ENCODE measurements at places on chromosomes 2 and 18. TPM values are rescaled to one million over a fixed set of nuclear protein-coding genes. Genes with fewer than 3 reads are reported as not detected.
A peak's percentile ranks its signal among the peaks of the same experiment; 100 is the strongest.

Gene ADAM23
- total RNA-seq = 0.93 TPM

GRCh38 chr2:160664603-160665140, 171.1 kb upstream of the RBMS1 start:
- H3K4me1 ChIP-seq = no peaks in the 10 kb centered on the region
- no peak for DNase-seq
- no peaks in the 10 kb centered on the region for H3K36me3 ChIP-seq

Gene SFTPB
- 0.29 TPM for total RNA-seq

DNA sequence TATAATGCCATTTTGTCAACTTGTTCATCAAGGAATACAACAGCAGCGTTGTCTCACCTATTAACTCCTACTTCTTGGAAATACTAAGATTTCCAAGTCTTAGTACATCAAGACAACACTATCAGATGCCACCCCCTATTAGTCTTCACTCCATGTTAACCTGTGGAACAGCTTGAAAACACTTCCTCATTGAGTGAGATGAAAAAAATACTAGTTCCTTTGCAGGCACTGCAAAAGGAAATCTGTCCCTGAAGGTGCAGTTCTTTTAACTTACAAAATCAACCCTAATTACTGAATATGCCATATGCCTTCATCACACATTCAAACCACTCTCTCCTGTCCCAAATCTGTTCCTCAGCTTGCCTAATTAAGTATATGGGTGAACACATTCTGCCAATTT, 4.0 kb downstream of the CWC22 start:
- no peaks in the 10 kb centered on the region for H3K36me3 ChIP-seq
- no peak for DNase-seq
- no peaks in the 10 kb centered on the region for H3K27me3 ChIP-seq
- peak overlapping the region; percentile 0 for H3K27ac ChIP-seq
- no peak overlapping the region for H3K4me3 ChIP-seq

Gene DSEL
- 1.6 TPM for total RNA-seq

- no peaks in the 10 kb centered on the region for H3K36me3 ChIP-seq
- no peak overlapping the region for H3K4me3 ChIP-seq
- H3K27me3 ChIP-seq = no peaks in the 10 kb centered on the region
- H3K4me1 ChIP-seq = no peaks in the 10 kb centered on the region
Measured at GRCh38 chr2:25606892-25607291, 66.5 kb downstream of the DTNB start.

DNA sequence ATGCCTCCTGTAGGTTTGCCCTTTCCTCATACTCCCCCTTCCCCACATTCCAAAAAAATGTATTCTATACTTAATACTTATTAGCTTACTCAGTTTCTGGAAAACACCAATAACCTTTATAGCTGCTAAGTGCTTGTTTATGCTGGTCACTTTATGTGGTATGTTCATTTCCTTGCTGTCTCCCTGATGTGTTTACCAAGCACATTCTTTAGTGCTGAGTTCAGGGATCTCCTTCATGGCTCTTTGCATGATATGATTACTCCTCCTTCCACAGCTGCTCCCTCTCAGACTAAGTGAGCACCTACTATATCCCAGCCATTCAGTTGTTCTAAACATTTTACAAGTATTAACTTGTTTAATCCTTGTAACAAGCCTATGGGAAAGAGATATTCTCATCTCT, 698.3 kb upstream of the FANCL start:
- DNase-seq = no peak
- H3K4me3 ChIP-seq = no peak overlapping the region
- H3K4me1 ChIP-seq = no peaks in the 10 kb centered on the region
- H3K27ac ChIP-seq = no peak overlapping the region
- H3K36me3 ChIP-seq = no peaks in the 10 kb centered on the region
- no peaks in the 10 kb centered on the region for H3K27me3 ChIP-seq

Gene HOXD11
- total RNA-seq = 0.25 TPM

- no peak overlapping the region for H3K27ac ChIP-seq
- peak; percentile 12 for DNase-seq
- H3K36me3 ChIP-seq = no peaks in the 10 kb centered on the region
- H3K27me3 ChIP-seq = no peaks in the 10 kb centered on the region
- no peaks in the 10 kb centered on the region for H3K4me1 ChIP-seq
Measured at GRCh38 chr18:79521416-79522205, 125.9 kb downstream of the NFATC1 start.

DNA sequence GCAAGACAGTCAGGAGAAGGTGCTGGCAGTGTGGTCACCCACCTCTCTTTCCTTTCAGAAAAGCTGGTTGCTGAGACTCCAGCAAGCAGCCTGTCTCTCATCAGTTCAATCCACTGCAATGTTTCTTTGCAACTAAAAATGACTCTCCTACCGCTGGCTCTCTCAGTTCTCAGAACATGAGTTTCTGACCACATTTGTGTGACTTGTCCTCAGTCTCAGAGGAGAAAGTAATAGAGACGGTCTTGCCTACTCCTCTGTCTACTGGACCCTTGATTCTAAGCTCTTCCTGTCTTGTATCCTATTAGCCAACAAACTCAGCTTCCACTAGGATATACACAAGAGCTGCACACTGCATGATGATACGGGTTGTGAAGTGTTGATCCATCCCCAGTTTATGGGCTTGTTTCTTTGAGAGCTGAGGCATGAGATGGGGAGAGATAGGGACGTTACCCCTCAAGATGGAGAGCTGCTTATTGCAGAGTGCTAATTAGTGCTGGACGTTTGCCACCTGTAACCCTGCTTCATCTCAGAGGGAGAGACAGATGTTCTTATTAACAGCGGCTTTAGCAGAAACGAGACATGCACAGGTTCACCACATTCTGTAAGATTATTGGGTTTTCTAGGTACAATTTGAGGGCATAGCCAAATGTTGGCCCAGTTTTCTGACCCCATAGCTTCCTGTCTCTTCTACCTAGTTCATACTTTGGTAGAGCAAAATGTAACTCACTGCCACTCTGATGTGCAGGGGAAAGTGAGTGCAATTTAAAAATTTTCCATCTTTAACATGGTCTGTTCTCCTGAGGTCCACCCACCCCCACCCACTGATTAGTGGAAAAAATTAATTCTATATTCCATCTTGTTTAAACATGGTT, 32.4 kb upstream of the YWHAQ start:
- DNase-seq = no peak
- H3K27me3 ChIP-seq = no peaks in the 10 kb centered on the region
- no peak overlapping the region for H3K4me3 ChIP-seq

Gene RAPH1
- 39.5 TPM for total RNA-seq

DNA sequence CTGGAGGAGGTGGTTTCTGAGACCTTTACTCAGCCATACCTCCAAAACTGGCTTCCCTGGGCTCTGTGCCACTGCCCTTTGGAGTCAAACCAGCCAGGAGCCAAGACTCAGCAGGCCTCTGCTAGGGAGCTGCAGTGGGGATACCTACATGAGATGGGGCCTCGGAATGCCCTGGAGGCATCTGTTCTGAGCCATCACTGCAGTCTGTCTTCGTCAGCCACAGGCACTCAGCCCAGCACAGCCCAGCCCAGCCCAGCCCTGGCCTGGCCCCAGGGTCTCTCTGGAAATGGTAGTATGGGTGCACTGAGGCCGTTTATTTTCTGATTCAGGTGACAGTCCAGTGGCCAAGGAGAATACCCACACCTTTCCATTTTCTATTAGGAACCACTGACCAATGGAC, 209.8 kb downstream of the CELF4 start:
- H3K36me3 ChIP-seq = no peaks in the 10 kb centered on the region
- H3K4me1 ChIP-seq = no peaks in the 10 kb centered on the region
- DNase-seq = no peak
- H3K27ac ChIP-seq = no peak overlapping the region

GRCh38 chr2:33275689-33276444, 200.6 kb upstream of the RASGRP3 start:
- no peak for DNase-seq
- no peak overlapping the region for H3K27ac ChIP-seq
- H3K27me3 ChIP-seq = no peaks in the 10 kb centered on the region
- no peaks in the 10 kb centered on the region for H3K36me3 ChIP-seq
- H3K4me1 ChIP-seq = no peaks in the 10 kb centered on the region

Gene GALNT1
- 140 TPM for total RNA-seq

Gene DSG1
- not detected for total RNA-seq

Gene KCTD1
- total RNA-seq = 13.6 TPM

- H3K4me1 ChIP-seq = no peaks in the 10 kb centered on the region
- DNase-seq = no peak
- H3K27ac ChIP-seq = no peak overlapping the region
- no peaks in the 10 kb centered on the region for H3K27me3 ChIP-seq
- no peaks in the 10 kb centered on the region for H3K36me3 ChIP-seq
Measured at GRCh38 chr2:185695711-185696235, 42.8 kb upstream of the FSIP2 start.

GRCh38 chr2:112465382-112465781, 16.6 kb upstream of the TTL start:
- no peaks in the 10 kb centered on the region for H3K27me3 ChIP-seq
- no peak overlapping the region for H3K27ac ChIP-seq
- no peaks in the 10 kb centered on the region for H3K4me1 ChIP-seq
- H3K36me3 ChIP-seq = no peaks in the 10 kb centered on the region
- no peak overlapping the region for H3K4me3 ChIP-seq

DNA sequence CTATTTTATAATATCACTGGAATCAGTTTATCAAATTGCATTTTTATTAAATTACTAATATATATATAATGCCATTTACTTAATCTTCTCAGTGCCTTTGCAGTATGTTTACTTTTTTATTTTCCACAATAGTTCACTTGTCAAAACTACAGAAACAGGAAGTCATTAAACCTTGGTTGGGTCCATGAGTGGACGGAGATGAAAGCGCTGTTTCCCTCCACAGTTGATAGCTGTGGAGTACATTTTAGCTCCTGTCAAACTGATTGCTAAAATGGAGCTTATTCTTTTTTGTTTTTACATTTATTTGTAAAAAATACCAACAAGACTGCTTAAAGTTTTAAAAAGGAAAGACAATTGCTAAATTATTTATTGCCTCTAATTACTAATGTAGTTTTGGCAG, 19.2 kb downstream of the MFF start:
- no peaks in the 10 kb centered on the region for H3K27me3 ChIP-seq
- H3K27ac ChIP-seq = no peak overlapping the region
- no peak overlapping the region for H3K4me3 ChIP-seq
- H3K36me3 ChIP-seq = no peaks in the 10 kb centered on the region
- no peak for DNase-seq

- H3K36me3 ChIP-seq = no peaks in the 10 kb centered on the region
- DNase-seq = no peak
- H3K4me3 ChIP-seq = no peak overlapping the region
- H3K4me1 ChIP-seq = no peaks in the 10 kb centered on the region
Measured at GRCh38 chr2:238006510-238006909, 39.7 kb downstream of the UBE2F start.

Gene CTIF
- total RNA-seq = 16.7 TPM

Gene HMSD
- 0.11 TPM for total RNA-seq

DNA sequence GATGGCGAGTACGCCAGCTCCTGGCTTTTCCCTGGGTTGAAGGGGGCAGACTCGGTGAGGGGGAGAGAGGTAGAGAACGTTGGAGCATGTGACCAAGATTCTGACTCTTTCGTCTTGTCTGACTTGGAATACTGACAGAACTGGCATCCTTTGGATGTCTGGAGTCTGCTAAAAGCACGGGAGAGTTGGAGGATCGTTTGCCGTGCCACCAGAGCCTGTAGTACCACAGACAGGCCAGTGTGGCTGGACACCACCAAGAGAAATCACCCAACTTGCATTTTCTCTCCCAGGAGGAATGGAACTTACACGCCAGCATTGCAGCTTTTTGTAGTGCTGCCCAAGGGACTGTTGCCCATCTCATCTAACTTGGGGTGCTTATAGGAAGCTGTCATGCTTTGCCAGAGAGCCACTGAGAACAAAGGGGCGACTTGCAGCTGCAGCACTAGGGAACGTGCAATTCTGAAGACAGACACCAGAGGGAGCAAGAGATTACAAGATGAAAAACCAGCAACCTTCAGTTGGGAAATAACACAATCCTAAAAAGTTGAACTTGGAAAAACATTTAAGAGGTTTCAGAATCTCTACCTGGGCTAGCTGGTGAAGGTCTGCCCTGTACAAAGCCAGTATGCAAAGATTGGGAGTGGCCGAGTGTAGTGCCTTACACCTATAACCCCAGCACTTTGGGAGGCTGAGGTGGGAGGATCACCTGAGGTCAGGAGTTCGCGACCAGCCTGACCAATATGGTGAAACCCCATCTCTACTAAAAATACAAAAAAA, 24.1 kb downstream of the PSMG2 start:
- no peaks in the 10 kb centered on the region for H3K4me1 ChIP-seq
- H3K4me3 ChIP-seq = no peak overlapping the region
- peak; percentile 74 for DNase-seq
- no peaks in the 10 kb centered on the region for H3K27me3 ChIP-seq

- no peak overlapping the region for H3K4me3 ChIP-seq
- no peak overlapping the region for H3K27ac ChIP-seq
- H3K4me1 ChIP-seq = no peaks in the 10 kb centered on the region
- no peaks in the 10 kb centered on the region for H3K27me3 ChIP-seq
Measured at GRCh38 chr18:75548353-75548905, 120.9 kb upstream of the SMIM21 start.

DNA sequence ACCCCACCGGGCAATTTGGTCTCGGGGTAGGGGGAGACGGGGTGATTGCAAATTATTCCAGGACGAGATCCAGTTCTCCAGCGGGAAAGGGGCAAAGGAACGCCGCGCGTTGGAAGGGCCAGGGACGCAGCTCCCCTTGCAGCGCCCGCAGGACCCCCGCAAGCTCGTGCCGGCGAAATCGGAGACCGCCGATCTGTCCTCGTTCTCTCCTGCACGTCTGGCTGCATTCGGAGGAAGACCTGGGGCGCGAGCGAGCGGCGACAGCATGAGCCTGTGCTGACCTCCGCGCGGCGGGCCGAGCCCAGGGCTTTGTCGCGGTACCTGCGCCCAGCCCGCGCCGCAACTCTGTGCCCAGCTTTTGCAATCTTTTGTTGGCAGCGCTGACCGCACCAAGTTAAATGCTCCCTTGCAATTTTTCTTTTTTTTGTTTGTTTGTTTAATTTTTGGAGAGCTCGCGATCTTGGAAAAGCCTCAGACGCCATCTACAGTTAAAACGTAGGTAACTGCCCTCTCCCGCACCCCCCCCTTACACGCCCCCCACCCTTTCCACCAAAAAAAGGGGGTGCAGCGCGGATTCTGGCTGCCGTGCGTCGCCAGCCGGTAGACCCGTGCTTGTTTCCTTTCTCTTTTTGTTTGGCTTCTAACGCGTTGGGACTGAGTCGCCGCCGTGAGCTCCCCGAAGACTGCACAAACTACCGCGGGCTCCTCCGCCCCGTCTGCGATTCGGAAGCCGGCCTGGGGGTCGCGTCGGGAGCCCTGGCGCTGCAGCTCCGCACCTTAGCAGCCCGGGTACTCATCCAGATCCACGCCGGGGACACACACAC, 667 bp downstream of the TRIB2 start:
- H3K4me1 ChIP-seq = no peaks in the 10 kb centered on the region
- H3K4me3 ChIP-seq = peak overlapping the region; percentile 71
- peak overlapping the region; percentile 87 for H3K27ac ChIP-seq
- H3K36me3 ChIP-seq = no peaks in the 10 kb centered on the region
- peaks cover 20% of the 10 kb centered on the region for H3K27me3 ChIP-seq

DNA sequence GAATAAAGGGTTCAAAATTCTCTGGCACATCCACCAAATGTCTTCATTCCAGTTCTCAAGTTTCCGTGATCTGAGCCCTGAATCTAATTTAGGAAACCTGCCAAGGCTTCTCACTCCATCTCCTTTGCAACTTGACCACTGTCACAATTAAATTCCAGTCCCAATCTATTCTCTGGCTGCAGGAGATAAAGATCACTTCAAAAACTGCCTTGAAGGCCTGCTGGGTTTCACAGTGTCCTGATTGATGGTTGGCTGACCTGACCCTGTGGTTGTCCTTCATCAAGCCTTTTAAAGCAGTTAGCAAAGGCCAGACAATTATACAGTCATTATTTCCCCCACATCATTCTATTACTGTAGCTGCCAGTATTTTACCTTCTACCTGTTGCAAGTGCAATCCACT, 60.3 kb upstream of the DNAJC10 start:
- H3K4me3 ChIP-seq = no peak overlapping the region
- H3K36me3 ChIP-seq = no peaks in the 10 kb centered on the region
- H3K27ac ChIP-seq = no peak overlapping the region
- no peak for DNase-seq

Data from colonic mucosa (tissue), 4 donors.